ENCODE measurements at places on chromosomes 2 and 18.

- ATAC-seq, result no peak
Measured at GRCh38 chr18:69196336-69196735, 204.4 kb upstream of the DOK6 start.

- ATAC-seq, result no peak
Measured at GRCh38 chr2:63975437-63976124, 43.6 kb downstream of the VPS54 start.

GRCh38 chr2:189222468-189223105 is 43.0 kb upstream of the COL5A2 start:
- peak; percentile 64 for ATAC-seq

GRCh38 chr2:175350105-175350504 is 168.6 kb upstream of the ATP5MC3 start:
- no peak for ATAC-seq

DNA sequence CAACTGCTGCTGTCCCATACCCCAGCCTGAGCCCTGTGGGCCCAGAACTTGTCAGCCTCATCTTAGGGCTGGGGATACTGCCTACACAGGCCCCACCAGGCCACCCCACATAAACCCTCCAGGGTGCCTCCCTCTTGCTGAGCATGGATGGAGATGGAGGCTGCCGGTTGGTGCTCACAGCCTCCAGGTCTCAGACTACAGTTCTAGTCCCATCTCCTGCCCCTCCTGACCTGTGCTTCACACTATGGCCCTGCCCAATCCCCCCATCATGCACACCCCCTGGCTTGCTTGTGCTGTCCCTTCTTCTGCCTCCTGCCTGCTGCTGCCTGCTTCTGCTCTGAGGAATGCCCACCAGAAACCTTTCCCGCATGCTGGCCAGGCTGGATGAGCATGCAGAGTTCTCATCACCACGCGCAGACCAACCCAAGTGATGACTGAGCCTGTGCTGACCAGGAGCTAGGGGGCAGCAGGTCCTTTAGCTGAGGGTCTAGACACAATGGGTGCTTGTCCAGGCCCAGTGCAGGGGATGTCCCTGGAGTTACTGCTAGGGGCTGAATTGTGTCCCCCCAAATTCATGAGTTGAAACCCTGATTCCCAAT is 138.4 kb upstream of the HS6ST1 start:
- ATAC-seq, result no peak

DNA sequence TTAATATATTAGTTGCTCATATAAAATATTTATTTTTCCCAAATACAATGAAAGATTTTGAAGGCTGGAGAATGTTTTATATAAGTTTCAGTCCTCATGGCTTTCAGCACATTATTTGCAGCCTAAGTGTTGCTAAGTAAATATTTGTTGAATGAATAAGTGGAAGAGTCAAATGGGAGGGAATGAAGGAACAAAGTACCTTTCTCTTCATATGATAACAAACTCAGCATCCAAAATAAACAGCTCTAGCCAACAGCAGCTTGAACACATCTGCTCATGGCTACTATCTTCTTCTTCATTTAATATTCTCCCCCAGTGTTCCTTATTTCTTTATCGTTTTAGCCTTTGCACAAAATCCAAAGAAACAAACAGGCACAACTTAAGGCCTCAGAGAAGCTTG is 385.2 kb upstream of the PIK3C3 start:
- no peak for ATAC-seq

DNA sequence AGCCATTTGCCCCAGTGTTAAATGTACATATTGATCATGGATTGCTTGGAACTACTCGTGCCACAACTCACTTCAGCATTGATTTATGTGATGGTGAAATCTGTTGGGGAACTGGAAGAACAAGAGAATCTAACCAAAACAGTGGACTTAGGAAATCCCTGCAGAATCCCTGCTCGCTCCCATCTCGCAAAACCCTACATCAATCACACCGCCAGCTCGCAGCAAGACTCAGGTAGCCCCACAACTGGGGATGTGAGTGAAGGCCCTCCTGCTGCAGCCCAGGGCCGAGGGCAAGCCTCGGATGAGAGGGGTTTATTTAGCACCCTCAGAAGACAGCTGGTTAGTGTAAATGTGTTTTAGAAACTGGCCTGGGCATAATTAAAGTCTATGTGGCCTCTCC is 171.6 kb downstream of the ANAPC1 start:
- no peak for ATAC-seq

DNA sequence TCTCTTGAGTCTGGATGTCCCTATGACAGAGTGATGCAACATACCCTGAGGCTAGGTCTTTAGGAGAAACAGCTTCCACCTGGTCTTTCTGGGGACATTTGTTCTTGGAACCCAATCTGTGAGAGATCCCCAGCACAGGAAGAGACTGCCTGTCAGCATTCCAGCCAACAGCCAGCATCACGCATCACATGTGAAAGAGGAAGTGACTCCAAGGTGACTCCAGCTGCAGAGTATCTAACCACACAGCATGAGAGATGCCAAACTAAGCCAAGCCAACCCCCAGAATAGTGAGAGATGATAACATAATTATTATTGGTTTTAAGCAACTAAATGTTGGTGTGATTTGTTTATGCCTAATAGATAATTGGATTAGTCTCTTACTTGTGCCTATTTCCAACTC is 35.7 kb downstream of the C18orf63 start:
- peak; percentile 33 for ATAC-seq

DNA sequence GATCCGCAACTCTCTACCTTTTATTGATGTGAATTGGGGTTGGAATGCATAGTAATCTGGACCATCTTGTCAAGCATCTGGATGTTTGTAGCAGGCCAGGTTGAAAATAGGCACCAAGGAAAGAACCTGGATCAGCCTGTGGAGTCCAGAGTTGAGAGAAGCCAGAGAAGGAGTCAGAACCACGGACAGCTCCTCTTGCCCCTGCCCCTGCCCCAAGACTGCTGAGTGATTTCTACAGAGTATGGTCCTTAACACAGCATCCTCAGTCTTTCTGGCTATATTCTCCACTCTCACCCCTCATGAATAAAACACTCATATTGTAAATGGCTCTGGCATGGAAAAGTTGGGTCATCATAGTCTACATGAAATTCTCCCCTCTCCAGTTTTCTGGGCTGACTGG is 154.6 kb downstream of the LOXHD1 start:
- no peak for ATAC-seq

- ATAC-seq, result no peak
Measured at GRCh38 chr2:15316370-15316814, 244.7 kb downstream of the NBAS start.

- no peak for ATAC-seq
Measured at GRCh38 chr18:44041553-44041952, 639.1 kb upstream of the SETBP1 start.

- ATAC-seq, result no peak
Measured at GRCh38 chr2:222427646-222428301, 3.4 kb downstream of the SGPP2 start.

- no peak for ATAC-seq
Measured at GRCh38 chr2:119827866-119828507, 68.3 kb downstream of the PTPN4 start.

- ATAC-seq, result no peak
Measured at GRCh38 chr18:48992791-48993555, 42.2 kb upstream of the SMAD7 start.

- ATAC-seq, result peak; percentile 53
Measured at GRCh38 chr2:238895891-238896600, 48.2 kb downstream of the TWIST2 start.

DNA sequence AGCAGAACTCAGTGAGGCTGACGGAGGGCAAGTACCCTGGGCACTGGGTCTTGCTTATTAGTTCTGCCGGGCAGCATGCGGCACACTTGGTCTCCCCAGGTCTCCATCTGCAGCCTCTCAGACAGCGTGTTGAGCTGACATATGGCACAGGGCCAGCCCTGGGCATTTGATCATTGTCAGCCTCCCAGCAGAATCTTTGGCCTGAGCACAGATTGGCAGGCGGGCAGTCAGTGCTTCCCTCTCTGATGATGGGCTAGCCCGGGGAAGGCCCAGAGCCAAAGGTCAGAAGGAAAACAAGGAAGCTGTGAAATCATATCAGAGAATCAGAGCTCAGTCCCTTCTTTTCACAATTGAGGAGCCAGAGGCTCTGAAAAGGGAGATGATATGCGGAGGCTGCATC is 150.1 kb upstream of the LRRTM1 start:
- ATAC-seq, result peak; percentile 82

GRCh38 chr2:19871836-19872235 is 29.9 kb downstream of the TTC32 start:
- ATAC-seq, result no peak

DNA sequence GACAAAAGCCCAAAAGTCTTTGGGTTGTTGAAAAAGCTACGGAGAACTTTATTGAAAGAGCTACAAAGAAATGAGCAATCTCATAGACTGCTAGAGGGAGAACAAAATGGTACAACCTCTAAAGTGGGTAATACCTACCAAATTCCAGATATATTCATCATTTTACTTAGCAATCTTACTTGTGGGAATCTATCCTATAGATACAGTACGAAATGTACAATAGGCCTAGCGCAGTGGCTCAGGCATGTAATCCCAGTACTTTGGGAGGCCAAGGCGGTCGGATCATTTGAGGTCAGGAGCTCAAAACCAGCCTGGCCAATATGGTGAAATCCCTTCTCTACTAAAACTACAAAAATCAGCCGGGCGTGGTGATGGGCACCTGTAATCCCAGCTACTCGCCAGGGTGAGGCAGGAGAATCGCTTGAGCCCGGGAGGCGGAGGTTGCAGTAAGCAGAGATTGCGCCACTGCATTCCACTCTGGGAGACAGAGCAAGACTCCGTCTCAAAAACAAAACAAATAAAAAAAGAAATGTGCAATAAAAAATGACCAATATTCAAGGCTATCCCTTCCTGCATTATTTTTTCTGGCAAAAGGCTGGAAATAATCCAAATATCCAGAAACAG is 10.1 kb downstream of the EXOC6B start:
- ATAC-seq, result no peak

DNA sequence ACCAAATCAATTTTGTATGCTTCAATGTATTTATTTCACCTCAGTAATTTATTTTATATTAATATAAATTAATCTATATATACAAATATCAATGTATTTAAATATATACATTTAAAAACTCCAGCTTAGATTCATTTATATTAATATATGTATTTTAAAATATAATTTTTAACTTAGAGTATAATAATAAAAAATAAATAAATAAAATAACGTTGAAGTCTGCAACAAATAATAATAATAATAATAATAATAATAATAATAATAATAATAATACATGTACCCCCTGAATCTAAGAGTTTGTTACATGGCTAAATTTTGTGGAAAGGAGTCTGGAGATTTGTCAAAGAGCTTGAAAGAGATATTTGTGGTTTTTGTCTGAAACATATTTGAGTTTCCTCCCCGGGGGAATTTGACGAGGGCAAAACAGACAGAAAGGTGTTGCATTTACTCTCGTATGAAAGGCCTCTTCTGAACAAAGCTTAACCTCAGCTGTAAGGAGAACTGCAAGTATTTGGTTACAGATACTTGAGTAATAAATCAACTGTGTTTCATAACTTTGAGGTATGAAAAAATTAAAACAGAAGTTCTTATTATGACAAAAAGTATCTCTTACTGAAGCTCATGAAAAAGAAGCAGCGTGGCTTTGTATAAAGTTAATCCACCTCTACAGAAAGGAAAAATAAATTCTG is 93.4 kb downstream of the CDH19 start:
- ATAC-seq, result no peak

GRCh38 chr2:191015239-191015638 is 1.3 kb upstream of the STAT1 start:
- no peak for ATAC-seq

- ATAC-seq, result no peak
Measured at GRCh38 chr2:139652385-139652784, 872.2 kb upstream of the NXPH2 start.

GRCh38 chr18:11482271-11482670 is 127.1 kb upstream of the SLC35G4 start:
- ATAC-seq, result no peak

GRCh38 chr2:149561309-149561926 is 26.2 kb downstream of the MMADHC start:
- no peak for ATAC-seq

- no peak for ATAC-seq
Measured at GRCh38 chr2:152618193-152618564, 99.1 kb downstream of the PRPF40A start.

DNA sequence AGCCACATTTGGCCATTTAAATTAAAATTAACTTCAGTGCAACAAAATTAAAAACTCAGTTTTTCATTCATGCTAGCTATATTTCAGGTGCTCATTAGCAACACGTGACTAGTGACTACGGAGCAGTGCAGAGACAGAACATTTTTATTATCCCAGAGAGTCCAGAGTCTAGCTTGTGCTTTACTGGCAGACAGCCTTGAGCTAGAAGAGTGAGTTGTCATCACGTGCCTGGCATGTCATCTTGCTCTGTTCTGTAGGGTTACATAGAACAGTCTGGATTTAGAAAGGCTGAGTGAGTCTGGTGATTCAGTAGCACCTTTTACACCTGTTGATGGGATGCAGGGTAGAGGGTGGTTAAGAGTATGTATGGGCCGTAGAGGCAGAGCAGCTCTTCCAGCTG is 136.9 kb upstream of the IL1R2 start:
- ATAC-seq, result no peak

- ATAC-seq, result peak; percentile 50
Measured at GRCh38 chr2:73233932-73234832, at the start of gene CCT7. CCT7 (plus strand) TSS chr2:73234308; CDS start chr2:73234379, 71 bp downstream.

- no peak for ATAC-seq
Measured at GRCh38 chr2:224638301-224638823, 53.2 kb upstream of the CUL3 start.

- ATAC-seq, result no peak
Measured at GRCh38 chr2:220103596-220103995, 476.2 kb downstream of the SLC4A3 start.

GRCh38 chr2:188573453-188573852 is 281.8 kb downstream of the GULP1 start:
- ATAC-seq, result no peak

DNA sequence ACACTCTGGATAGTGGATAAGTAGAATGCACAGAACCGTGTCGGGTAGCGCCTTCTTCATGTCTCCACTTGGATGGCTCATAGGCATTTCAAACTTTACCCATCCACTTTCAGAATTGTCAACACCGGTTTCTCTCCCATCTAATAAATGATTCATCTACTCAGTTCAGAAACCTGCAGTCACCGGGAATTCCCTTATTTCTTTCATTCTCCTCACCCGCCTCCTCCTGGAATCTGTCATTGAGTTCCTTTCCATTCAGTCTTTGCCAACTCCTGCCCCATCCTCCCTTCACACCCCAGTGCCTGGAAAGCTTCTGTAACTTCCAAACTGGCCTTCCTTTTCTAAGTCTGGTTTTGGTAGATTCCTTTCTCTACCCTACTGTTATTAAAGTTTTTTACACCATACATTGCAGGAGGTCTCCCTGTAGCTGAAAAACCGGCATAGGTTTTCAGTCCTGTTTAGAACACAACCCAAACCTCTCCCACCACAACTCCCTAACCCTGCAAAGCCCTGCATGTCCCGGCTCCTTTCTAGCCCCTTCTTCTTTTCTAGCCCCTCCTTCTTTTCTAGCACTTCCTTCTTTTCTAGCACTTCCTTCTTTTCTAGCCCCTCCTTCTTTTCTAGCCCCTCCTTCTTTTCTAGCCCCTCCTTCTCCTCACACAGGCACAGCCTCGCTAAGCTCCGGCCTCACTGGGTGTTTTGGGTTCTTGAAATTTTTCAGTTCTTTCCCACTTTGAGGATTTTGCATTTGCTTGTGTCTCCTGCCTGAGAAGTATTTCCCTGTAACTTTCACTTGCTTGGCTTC is 133.9 kb upstream of the KLHL14 start:
- no peak for ATAC-seq

GRCh38 chr18:23573626-23574431 is 12.5 kb downstream of the NPC1 start:
- peak; percentile 90 for ATAC-seq

GRCh38 chr2:187900021-187900420 is 345.8 kb upstream of the TFPI start:
- no peak for ATAC-seq

GRCh38 chr18:61833978-61834377 is 58.8 kb downstream of the RNF152 start:
- no peak for ATAC-seq

All from motor neuron (in vitro differentiated cells).